Stimulated activated naive CD4-positive, alpha-beta T cell treated with Interleukin-2 at 50 U/mL for 16 hours (primary cell): ENCODE measurements at places on chromosomes 11 and 22.
A peak's percentile ranks its signal among the peaks of the same experiment; 100 is the strongest.

- no peak for DNase-seq
These were observed 39.8 kb upstream of the POGLUT3 start for GRCh38 chr11:108538022-108538424.

- DNase-seq: no peak
These were observed 27.8 kb upstream of the ROBO3 start for GRCh38 chr11:124837491-124837856.

DNA sequence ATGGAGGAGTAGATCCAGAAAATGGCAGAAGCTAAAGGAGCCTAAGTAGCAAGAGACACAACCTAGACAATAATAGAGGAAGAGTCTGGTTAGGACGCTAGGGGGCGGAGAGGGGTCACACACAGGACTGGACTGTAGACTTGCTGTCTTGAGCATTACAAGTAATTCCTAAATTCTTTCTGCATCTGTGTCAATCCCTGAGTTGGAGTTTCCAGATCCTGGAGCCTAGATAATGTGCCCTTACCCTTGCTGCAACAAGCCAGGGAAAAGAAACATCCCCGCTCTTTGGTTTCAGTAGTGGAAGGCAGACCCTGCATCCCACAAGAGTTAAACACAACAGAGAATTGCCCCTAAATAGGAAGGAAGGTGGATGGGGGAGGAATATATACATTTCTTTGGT, 14.9 kb upstream of the CCDC73 start:
- peak; percentile 19 for DNase-seq

DNA sequence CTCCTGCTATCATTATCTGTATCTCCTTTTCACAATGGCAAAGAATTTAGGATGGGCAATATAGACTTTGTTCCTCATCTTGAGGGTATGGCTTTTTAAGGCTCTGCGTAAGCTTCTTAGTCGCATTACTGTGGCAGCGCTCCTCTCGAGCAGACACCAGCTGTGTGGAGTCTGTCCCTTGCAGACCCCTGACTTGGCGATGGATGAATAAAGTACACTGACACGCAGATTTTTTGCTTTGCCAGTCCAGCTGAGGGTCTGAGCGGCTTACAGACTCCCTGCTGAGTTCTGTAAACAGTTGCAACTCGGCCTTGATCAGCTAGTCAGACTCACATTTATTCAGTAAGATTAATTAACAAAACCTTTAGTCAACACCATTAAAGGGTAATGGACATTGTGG, 390.0 kb upstream of the CNTN5 start:
- no peak for DNase-seq

DNA sequence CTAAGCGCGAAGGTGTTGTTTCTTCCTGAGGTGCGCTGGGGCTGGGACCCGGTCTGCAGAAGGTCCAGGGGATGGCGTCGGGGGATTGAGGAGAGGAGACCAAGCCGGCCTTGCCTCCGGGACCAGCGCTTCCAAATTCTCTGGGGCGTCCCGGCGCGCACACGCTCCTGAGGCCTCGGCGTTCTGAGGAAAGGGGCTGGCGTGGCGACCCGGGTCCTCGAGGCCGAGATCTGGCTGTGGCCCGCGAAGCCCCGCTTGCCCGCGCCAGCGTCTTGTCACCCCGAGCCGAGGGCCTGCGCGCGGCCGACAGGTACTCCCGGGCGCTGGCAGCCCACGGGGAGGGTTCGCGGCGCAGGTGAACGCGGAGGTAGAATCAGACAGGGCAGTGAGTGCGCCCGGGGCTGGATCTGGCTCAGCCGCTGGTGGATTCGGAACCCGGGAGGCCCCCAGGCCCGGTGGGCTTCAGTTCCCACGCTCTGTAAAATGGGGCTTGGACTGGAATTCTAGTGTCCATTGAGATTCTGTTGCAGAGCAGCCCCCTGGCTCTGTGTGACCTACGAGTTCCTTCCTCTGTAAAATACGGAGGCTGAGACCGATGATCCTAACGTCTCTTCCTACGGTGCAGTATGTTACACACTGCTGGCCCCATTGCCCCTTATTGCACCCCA, 14.7 kb downstream of the SSH3 start:
- no peak for DNase-seq

- DNase-seq: no peak
These were observed 361.3 kb upstream of the MTNR1B start for GRCh38 chr11:92607969-92608722.

DNA sequence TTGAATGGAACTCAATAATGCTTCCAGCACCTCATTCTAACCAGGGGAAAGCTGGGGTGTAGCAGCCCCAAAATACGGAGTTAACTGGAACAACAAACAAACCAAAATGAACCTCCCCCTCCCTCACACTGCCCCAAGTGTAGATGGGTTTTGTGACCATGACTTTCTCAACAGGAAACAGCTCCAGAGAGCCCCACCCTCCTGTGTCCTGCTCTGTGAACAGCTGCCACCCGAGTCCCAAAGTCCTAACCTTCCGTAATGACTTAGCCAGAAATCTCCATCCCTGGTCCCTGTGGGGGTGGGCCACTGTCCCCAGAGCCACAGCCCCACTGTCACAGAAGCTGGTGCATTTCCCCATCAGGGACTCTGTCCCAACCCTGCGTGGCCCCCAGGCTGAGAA, 155.4 kb downstream of the CRYBB2 start:
- DNase-seq: no peak

DNA sequence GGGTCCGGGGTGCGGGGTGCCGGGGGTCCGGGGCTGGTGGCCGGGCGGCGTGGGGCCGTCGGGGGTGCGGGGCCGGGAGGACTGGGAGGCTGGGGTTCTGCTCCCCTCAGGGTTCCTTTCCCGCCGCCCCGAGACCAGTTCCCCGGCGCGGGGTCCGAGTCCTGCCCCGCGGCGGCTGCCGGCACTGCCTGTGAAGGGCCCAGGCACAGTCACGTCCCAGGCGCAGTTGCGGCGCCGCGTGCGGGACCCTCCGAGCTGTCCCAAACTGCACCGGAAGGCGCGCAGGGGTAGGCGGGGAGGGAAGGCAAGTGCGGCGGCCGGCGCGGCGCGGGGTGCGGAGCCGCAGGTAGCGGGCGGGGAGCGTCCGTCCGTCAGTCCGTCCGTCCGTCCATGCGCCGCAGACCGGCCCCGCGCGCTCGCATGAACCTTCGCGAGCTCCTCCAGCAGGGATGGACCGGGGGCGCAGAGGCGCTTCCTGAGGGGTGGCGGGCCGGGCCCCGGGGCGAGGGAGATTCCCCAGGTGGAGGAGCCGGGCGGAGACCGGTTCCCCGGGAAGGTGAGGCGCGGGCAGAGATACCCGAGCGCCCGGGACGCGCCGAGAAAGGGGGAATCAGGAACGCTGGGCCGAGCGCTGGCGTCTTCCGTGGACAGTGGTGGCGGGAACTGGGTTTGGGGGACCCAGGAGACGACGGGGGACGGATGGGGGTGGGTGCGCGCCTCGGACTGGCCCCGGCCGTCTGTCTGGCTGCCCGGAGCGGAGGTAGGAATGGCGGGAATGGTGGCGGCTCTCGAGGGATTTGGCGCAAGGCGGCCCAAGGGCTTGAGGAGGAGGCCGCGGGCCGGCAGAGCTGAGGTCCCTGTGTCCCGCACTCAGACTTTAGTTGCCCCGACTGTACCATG, 3.1 kb upstream of the ADORA2A start:
- peak; percentile 23 for DNase-seq

DNA sequence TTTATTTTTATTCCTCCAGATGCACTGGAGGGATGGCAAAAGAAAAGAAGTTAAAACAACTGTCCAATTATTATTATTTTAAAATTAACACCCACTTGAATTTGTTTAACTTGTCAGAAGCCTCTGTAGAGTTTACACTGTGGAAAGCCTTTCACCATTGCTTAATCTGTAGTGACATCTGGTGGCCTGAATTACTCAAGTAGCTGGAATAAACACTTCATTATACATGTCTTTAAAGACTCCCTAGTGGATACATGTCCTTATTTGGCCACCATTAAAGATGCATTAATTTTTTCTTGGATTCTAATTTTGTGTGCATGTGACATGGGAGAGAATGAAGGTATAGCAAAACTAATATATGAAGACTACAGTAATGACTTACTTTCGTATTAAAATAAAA, 1496.5 kb downstream of the FAM181B start:
- DNase-seq: no peak

DNA sequence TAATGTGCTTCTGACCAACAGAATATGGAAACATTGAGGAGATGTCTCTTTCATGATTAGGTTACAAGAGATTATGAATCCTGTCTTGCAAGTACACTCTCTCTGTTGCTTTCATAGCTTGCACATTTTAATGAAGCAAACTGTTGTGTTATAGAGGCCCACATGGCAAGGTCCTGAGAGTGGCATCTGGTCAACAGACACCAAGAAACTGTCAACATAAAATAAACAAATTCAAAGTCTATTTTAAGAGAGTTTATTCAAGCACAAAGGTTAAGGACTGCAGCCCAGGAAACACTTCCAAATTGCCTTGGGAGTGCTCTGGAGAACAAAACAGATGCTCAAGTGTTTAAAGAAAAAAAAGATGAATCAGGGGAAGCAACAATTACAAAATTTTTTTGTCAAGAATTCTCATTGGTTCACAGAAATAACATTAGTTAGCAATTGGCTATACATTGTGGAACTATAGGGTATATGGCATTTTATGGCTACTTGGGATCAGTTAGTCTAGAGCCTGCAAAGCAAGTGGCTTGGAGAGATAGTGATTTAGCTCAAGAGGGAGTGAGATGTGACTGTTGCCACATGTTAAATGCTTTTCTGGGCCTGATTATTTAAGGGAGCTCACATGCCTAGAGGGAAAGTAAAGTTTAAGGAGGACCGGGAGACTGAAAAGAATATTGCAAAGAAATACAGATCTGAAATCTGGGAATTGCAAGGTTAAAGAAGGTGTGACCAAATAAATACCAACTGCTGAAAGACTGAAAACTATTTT, 54.6 kb downstream of the CTSC start:
- no peak for DNase-seq

GRCh38 chr11:34160049-34160721, 54.8 kb downstream of the NAT10 start:
- DNase-seq: no peak

DNA sequence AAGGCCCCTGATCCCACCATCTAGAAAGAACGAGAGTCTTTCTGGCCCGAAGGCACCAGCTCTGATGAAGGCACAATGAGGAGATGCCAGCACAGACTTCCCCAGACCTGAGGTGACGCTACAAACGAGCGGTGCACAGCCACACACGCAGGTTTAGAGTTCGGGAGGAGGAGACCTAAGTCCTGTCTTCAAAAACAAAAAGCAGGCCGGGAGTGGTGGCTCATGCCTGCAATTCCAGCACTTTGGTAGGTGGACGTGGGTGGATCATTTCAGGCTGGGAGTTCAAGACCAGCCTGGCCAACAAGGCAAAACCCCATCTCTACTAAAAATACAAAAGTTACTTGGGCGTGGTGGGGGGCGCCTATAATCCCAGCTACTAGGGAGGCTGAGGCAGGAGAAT, 9.5 kb downstream of the LTO1 start:
- no peak for DNase-seq

DNA sequence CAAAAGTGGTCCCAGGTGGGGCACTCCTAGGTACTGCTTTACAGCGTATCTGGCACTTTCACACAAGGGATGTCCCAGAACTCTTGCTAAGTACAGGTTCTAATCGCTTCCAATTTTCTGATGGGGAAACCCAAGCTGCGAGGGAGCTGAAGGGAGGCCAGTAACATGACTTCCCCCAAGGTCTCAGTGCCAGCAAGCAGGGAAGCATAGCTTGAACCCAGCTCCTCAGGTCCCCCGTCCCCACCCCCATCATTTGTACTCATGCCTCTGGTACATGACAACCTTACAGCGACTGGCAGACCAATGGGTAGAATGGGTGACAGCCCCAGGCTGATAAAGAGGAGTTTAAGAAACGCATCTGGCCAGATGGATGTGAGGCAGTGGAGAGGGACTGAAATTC, 716 bp upstream of the ABCC8 start:
- no peak for DNase-seq

- no peak for DNase-seq
These were observed 961 bp downstream of the IPO7 start for GRCh38 chr11:9385327-9385899.

GRCh38 chr11:131204765-131205380, 165.5 kb upstream of the NTM start:
- no peak for DNase-seq

- DNase-seq: no peak
These were observed 489.5 kb downstream of the TBC1D22A start for GRCh38 chr22:47251911-47252310.

- DNase-seq: no peak
These were observed 20.6 kb downstream of the STARD10 start for GRCh38 chr11:72773291-72773690.

DNA sequence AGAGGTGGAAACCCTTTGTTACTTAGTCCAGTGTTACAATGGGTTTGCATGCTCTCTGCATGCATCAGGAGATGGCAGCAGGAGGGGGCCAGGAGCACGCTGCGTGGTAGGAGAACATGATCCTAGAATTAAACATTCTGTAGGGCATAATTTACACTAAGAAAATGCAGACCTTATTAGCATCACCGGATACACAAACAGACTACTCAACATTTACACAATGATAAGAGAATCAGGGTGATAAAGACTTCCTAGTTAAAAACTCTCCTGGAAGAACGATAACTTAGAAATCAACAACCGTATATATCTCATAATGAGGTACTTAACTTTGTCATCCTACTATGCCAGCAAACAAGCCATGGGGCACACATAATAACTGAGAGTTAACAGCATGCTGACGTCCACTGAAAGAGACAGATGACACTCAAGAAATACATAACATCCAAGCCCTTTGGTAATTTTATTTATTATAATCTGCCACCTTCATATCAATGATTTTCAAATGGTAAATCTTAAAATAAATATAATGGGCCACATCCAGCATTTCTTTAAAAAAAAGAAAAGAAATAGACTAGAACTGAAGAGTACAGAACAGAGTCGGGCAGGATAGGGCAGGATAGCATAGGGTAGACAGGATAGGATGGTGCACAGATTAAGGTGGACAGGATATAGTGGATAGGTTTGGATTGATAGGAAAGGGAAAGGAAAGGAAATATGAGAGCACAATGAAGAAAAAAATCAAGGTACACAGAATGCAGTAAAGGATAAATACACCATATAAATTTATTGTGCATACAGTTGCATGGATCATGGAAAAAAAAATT, 27.5 kb downstream of the CADM1 start:
- no peak for DNase-seq

DNA sequence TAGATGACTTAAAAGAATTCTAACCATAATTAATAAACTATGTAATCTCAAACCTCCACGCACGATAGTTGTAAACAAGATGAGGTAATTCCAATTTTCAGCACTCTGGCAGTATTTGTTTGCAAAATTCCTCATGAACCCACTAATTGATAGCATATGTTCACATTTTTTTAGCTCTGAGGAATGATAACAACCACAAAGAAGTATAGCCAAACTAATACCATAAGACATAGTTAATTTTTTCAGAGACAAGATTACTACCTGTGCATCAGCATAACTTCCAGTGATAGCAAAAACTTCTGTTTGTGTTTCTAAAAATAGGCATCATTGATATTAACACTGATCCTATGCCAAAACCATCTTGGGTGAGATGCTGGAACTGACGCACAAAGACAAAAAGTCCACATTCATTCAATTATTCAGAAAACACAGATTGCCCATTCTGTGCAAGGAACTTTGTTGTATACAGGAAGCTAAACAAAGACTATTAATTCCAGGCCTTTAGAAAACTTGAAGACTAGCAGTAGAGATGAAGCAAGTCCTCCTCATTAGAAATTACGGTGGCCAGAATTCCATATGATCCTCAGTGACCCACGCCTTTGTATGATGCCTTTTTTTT, 57.7 kb downstream of the PDGFD start:
- no peak for DNase-seq
